Lung (tissue), 17 donors: ENCODE measurements at places on chromosomes 5 and 9. TPM values are rescaled to one million over a fixed set of nuclear protein-coding genes. Genes with fewer than 3 reads are reported as not detected.

The DMRTA1 gene
- 4.2 TPM for total RNA-seq

The AQP7 gene
- 3.9 TPM for total RNA-seq

The LVRN gene
- total RNA-seq, result 0.94 TPM

- no peak for DNase-seq
These were observed 22.5 kb upstream of the CAMSAP1 start for GRCh38 chr9:135929656-135930445.

GRCh38 chr9:132531710-132532570 is 50.5 kb upstream of the BARHL1 start:
- no peak for DNase-seq

- DNase-seq, result peak; percentile 71
These were observed 332.4 kb upstream of the EFNA5 start for GRCh38 chr5:108003178-108003577.

DNA sequence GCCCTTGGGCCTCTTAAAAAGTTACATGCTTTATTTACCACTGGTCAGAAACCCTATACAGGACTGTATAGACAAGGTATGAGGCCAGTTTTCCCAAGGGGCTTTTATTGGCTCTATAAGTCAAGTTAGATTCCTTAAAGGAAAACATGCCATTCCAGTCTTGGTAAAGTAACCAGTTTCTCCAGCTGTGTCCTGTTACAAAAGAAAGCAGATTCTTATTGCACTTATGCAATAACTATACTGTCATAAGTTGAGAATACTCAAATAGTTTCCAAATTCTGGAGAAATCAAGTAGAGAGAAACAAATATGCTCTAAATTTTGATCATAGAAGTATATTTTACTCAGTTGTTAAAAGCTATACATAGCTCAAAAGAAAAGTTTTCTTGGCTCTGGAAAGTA is 47.2 kb downstream of the PTGS1 start:
- no peak for DNase-seq

- DNase-seq, result no peak
These were observed 369.5 kb downstream of the TMEM167A start for GRCh38 chr5:82707741-82708140.

DNA sequence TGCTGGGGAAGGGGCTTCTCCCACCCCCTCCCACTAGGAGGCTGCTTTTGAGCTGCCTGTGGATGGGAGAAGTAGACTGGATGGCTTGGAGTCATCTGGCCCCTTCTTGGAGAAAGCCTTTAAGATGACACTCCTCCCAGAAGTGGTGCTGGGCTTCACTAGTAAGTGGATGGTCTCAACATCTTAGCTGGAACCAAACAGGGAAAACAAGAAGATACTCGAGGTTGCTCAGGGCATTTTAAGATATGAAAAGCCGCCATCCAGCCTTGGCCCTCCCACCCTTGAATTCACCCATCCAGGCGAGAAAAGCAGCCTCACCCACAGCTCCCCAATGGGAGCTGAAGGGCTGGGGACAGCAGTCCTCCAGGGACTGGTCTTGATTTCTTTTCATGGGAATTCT is 7.8 kb upstream of the SMIM32 start:
- no peak for DNase-seq
